CD8-positive, alpha-beta memory T cell (primary cell): ENCODE measurements at places on chromosomes 1 and 21. TPM values are rescaled to one million over a fixed set of nuclear protein-coding genes. Genes with fewer than 3 reads are reported as not detected.
A peak's percentile ranks its signal among the peaks of the same experiment; 100 is the strongest.

MFAP2 gene
- not detected for total RNA-seq

C1orf94 gene
- not detected for total RNA-seq

AQP10 gene
- not detected for total RNA-seq

LRRC47 gene
- total RNA-seq, result 42.6 TPM

NEGR1 gene
- not detected for total RNA-seq

STUM gene
- not detected for total RNA-seq

DNA sequence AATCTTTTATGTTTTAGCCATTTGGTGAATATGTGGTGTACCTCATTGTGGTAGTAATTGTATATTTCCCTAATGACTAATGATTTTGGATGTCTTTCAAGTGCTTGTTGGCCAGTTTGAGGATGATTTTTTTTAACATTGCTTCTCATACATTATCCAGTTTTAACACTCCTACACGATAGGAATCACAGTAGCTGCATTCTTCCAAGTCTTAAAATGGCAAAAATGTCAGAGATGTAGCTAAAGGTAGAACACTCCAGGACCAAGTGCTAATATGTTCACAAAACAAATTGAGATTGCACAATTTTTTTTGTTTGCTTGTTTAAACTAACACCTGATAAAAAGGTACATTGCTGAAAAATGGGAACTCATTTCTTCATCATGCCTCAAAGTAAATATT is 11.7 kb downstream of the USP25 start:
- H3K27me3 ChIP-seq, result no peaks in the 10 kb centered on the region
- H3K4me1 ChIP-seq, result peaks cover 77% of the 10 kb centered on the region
- no peaks in the 10 kb centered on the region for H3K36me3 ChIP-seq
- no peak for DNase-seq
- H3K4me3 ChIP-seq, result no peak overlapping the region
- no peak overlapping the region for H3K27ac ChIP-seq

DNA sequence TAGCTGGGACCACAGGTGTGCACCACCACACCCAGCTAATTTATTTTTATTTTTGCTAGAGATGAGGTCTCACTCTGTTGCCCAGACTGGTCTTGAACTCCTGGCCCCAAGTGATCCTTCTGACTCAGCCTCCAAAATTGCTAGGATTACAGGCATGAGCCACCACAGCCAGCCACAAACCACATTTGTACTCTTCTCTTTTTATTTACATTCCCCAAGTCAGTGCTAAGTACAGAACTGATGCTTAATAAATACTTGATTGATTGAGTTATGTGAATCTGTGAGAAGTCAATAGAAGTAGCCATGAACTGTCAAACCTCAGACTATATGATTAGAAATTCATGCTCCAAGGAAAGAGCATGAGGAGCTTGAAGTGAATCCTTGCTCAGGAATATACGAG is 48.5 kb upstream of the S1PR1 start:
- H3K4me1 ChIP-seq, result no peaks in the 10 kb centered on the region
- H3K27me3 ChIP-seq, result no peaks in the 10 kb centered on the region
- DNase-seq, result no peak
- H3K27ac ChIP-seq, result no peak overlapping the region
- no peak overlapping the region for H3K4me3 ChIP-seq
- H3K36me3 ChIP-seq, result no peaks in the 10 kb centered on the region

GRCh38 chr1:215202868-215203267 is 120.3 kb downstream of the KCNK2 start:
- no peak for DNase-seq
- no peak overlapping the region for H3K4me3 ChIP-seq
- no peaks in the 10 kb centered on the region for H3K27me3 ChIP-seq
- H3K4me1 ChIP-seq, result no peaks in the 10 kb centered on the region

GRCh38 chr1:172404121-172404520 is 16.4 kb upstream of the C1orf105 start:
- no peaks in the 10 kb centered on the region for H3K36me3 ChIP-seq
- DNase-seq, result no peak
- H3K4me1 ChIP-seq, result peaks cover 24% of the 10 kb centered on the region
- H3K27ac ChIP-seq, result no peak overlapping the region
- no peak overlapping the region for H3K4me3 ChIP-seq

- H3K4me3 ChIP-seq, result peak overlapping the region; percentile 80
- peak overlapping the region; percentile 7 for H3K27ac ChIP-seq
These were observed 35.1 kb downstream of the NUAK2 start for GRCh38 chr1:205286335-205286950.

DNA sequence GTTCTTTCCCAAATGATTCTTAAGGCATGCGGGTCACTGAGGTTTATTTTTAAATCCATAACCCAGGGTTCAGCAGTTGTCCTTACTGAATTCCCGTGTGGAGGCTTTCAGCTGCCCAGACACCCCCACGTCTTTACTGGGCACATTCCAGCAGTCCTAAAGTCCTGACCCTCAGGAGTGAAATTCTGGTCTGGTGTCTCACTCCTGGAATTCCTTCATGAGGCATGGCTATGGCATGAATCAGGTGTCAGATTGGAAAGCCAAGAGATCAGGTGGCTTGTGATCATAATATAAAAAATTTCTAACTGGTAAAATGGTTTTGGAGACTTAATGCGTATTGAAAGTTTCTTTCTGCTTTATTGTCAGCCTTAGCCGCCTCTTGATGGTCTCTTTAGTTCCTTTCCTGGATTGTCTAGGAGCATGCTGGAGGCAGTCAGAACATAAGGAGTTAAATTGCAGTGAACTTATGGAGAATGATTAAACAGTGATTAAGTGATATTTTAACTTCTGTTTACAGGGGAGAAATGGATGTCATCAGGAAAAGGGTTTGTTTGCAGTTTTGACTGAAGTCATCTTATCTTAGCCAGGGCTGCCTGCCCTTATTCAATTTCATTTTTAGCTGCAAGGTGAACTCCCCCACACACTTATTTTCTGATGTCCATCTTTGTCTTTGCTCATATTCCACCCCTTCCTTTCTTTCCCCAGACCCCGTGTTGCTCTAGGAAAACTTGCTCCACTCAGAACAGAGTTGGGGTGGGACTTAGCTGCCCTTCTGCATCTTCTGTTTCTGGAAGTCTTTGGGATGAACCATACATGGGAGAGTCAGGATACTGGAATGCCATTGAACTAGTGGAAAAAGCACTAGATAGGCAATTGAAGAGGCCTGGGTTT is 25.7 kb upstream of the MACF1 start:
- H3K27ac ChIP-seq, result no peak overlapping the region
- no peak overlapping the region for H3K4me3 ChIP-seq
- H3K27me3 ChIP-seq, result no peaks in the 10 kb centered on the region
- H3K4me1 ChIP-seq, result peaks cover 6% of the 10 kb centered on the region
- DNase-seq, result no peak
- H3K36me3 ChIP-seq, result no peaks in the 10 kb centered on the region

- DNase-seq, result no peak
- H3K4me3 ChIP-seq, result no peak overlapping the region
- no peak overlapping the region for H3K27ac ChIP-seq
- peaks cover 4% of the 10 kb centered on the region for H3K27me3 ChIP-seq
These were observed 22.8 kb upstream of the KCNC4 start for GRCh38 chr1:110187139-110187890.

- H3K4me3 ChIP-seq, result no peak overlapping the region
- no peak overlapping the region for H3K27ac ChIP-seq
- no peaks in the 10 kb centered on the region for H3K27me3 ChIP-seq
- no peak for DNase-seq
- H3K36me3 ChIP-seq, result no peaks in the 10 kb centered on the region
These were observed 102.5 kb upstream of the KIF26B start for GRCh38 chr1:245052258-245052657.

DNA sequence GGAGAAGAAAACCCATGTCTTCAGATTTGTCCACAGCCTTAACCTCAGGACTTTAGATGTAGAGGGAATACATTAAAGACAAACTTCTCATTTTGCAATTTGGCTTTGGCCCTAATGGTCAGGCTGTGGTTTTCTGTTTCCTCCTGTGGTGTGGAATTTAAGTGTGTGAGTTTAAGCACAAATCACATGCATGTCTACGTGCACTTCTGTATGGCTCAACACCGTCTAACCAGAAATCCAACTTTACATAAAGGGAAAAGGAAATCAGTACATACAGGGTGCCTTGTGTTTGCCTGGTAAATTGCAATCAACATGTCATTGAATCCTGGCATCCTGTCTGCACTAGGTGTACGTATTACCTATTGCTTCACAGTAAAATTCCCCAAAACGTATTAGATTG is 1.2 kb upstream of the ZNF124 start:
- no peak for DNase-seq
- no peaks in the 10 kb centered on the region for H3K36me3 ChIP-seq
- H3K27ac ChIP-seq, result no peak overlapping the region

- H3K4me3 ChIP-seq, result no peak overlapping the region
- no peaks in the 10 kb centered on the region for H3K36me3 ChIP-seq
- no peak for DNase-seq
- H3K27ac ChIP-seq, result no peak overlapping the region
These were observed 496.4 kb downstream of the SETD4 start for GRCh38 chr21:35563885-35564451.

- H3K27me3 ChIP-seq, result peaks cover 6% of the 10 kb centered on the region
- H3K27ac ChIP-seq, result no peak overlapping the region
- H3K4me3 ChIP-seq, result no peak overlapping the region
- no peaks in the 10 kb centered on the region for H3K4me1 ChIP-seq
These were observed 18.6 kb upstream of the RGS8 start for GRCh38 chr1:182702826-182703524.

- no peak overlapping the region for H3K27ac ChIP-seq
- DNase-seq, result no peak
- H3K4me3 ChIP-seq, result no peak overlapping the region
These were observed 23.8 kb upstream of the YRDC start for GRCh38 chr1:37831809-37832208.

- peak overlapping the region; percentile 35 for H3K4me3 ChIP-seq
- no peaks in the 10 kb centered on the region for H3K36me3 ChIP-seq
- H3K27ac ChIP-seq, result no peak overlapping the region
- DNase-seq, result no peak
- peaks cover 21% of the 10 kb centered on the region for H3K4me1 ChIP-seq
These were observed 3.5 kb downstream of the KRTAP10-2 start for GRCh38 chr21:44547656-44548331.

DNA sequence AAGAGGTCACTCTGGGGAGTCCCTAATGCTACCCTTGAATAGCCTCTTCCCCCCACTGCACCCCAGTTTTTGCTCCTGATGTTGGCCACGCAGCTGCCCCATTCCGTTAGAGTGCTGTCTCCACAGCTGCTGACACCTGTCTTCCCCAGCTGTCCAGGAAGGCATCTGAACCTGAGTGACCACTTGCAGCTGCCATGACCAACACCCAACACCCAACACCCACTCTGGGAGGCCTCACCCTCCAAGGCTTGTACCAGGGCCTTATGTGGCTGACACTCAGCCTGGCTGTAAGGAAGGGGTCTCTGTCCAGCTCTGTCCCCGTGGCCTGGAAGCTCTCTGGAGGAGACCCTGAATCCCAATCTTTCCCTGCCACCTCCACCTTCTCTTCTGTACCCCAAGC is 26.7 kb upstream of the LDLRAP1 start:
- no peak overlapping the region for H3K27ac ChIP-seq
- no peak overlapping the region for H3K4me3 ChIP-seq
- no peaks in the 10 kb centered on the region for H3K36me3 ChIP-seq
- H3K27me3 ChIP-seq, result no peaks in the 10 kb centered on the region
- peaks cover 6% of the 10 kb centered on the region for H3K4me1 ChIP-seq
- no peak for DNase-seq

DNA sequence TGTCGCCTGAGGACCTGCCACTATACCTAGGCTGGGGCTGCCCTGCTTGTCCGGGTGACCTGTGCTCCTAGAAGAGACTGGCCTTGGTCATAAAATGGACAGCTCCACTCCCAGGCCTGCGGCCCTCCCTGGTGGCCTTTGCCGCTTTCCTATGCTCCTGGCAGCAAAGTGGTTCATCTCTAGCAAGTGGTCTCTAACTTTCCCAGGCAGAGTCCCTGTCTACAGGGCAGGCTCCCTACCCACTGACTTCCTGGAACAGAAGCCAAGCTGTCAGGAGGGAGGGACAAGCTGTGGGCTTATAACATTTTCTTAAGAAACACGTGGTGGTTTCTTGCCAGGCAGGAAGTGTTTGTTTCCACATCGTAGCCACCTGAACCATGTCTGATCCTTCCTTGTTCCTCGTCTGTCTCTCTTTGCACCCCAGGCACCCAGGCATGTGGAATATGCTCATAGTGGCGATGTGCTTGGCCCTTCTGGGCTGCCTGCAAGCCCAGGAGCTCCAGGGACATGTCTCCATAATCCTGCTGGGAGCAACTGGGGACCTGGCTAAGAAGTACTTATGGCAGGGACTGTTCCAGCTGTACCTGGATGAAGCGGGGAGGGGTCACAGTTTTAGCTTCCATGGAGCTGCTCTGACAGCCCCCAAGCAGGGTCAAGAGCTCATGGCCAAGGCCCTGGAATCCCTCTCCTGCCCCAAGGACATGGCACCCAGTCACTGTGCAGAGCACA is 10.1 kb downstream of the H6PD start:
- DNase-seq, result no peak
- no peaks in the 10 kb centered on the region for H3K27me3 ChIP-seq
- no peak overlapping the region for H3K4me3 ChIP-seq
- no peak overlapping the region for H3K27ac ChIP-seq

DNA sequence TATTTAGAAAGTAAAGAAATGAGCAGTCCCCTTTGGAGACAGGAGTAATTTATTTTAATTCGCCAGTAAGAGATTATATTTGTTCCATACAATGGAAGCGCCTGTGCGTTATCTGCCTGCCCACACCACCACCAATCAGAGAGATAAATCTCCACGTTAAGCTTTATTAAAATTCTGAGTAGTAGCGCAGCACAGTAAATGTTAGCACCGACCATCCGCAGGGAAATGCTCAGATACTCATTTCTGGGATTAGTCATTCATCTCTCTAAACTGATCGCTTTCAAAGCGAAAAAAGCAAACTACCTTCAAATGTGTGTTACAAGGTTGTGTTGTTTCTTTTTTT is 1.2 kb downstream of the ETS2 start:
- H3K4me3 ChIP-seq, result peak overlapping the region; percentile 76
- peaks cover 23% of the 10 kb centered on the region for H3K4me1 ChIP-seq
- DNase-seq, result no peak
- H3K27ac ChIP-seq, result peak overlapping the region; percentile 60
- H3K36me3 ChIP-seq, result no peaks in the 10 kb centered on the region

- H3K4me3 ChIP-seq, result no peak overlapping the region
- no peak overlapping the region for H3K27ac ChIP-seq
- H3K4me1 ChIP-seq, result no peaks in the 10 kb centered on the region
- no peaks in the 10 kb centered on the region for H3K27me3 ChIP-seq
These were observed 40.5 kb upstream of the NEK2 start for GRCh38 chr1:211715971-211716370.

GRCh38 chr1:92980732-92981647 is 19.7 kb upstream of the DIPK1A start:
- no peaks in the 10 kb centered on the region for H3K36me3 ChIP-seq
- H3K27ac ChIP-seq, result peak overlapping the region; percentile 32
- peak overlapping the region; percentile 2 for H3K4me3 ChIP-seq
- peak; percentile 9 for DNase-seq
- no peaks in the 10 kb centered on the region for H3K27me3 ChIP-seq

- H3K4me1 ChIP-seq, result peaks cover 28% of the 10 kb centered on the region
- no peaks in the 10 kb centered on the region for H3K27me3 ChIP-seq
- no peak overlapping the region for H3K27ac ChIP-seq
- no peak for DNase-seq
- H3K4me3 ChIP-seq, result no peak overlapping the region
These were observed 11.6 kb downstream of the AHDC1 start for GRCh38 chr1:27592232-27592930.

GRCh38 chr1:153375511-153375910 is at the start of gene S100A12:
Gene S100A12, minus strand, starts transcription at chr1:153375621. Its CDS starts 1,029 bp downstream, at chr1:153374592.
- no peak for DNase-seq
- no peaks in the 10 kb centered on the region for H3K36me3 ChIP-seq
- H3K4me3 ChIP-seq, result no peak within 1 kb of the TSS
- no peak within 1 kb of the TSS for H3K27ac ChIP-seq
